RWPE2 (cell line): ENCODE measurements at places on chromosomes 4 and X.

DNA sequence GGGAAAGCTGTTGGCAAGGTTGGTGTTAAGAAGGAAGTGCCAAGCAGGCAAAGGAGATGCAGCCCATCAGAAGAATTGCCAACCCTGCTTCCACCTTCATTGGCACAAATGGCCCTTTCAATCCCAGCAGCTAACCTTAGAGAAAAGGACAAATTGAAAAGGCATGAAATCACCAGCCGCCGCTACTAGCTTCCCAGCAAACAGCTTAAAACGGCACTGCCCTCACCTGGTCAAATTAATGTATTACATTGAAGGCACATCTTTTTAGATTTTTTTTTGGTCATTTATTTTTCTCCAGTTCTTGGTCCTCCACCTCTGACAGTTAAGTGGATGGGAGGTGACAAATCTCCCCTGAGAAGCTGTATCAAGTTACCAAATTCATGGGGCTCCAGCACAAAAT lies 51.0 kb upstream of the NHSL2 start:
- no peaks in the 10 kb centered on the region for H3K36me3 ChIP-seq
- DNase-seq: no peak
- no peaks in the 10 kb centered on the region for H3K27me3 ChIP-seq

- no peaks in the 10 kb centered on the region for H3K27me3 ChIP-seq
- H3K4me1 ChIP-seq: peaks cover 7% of the 10 kb centered on the region
- no peak for DNase-seq
- no peaks in the 10 kb centered on the region for H3K36me3 ChIP-seq
- peak overlapping the region; percentile 28 for H3K27ac ChIP-seq
- H3K4me3 ChIP-seq: peak overlapping the region; percentile 72
Measured at GRCh38 chr4:185210102-185210981, 944 bp downstream of the SNX25 start.

DNA sequence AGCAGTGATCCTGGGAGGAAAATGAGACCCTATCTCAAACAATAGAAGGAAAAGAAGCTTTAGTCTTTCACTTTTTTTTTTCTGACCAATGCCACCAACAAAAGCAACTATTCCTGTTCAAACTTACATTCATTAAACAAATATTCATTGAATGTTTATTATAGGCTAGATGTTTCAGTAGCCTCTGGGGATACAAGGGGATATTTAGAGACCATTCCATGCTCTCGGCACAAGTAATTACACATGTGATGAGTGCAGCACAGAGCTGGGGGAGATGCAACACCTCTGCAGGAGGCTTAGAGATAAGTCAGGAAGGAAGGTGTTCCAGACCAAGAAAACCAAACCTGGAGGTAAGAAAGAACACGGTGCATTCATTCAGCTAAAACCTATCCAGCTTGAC lies 68.3 kb downstream of the PALLD start:
- no peaks in the 10 kb centered on the region for H3K36me3 ChIP-seq
- peaks cover 31% of the 10 kb centered on the region for H3K4me1 ChIP-seq
- no peak overlapping the region for H3K4me3 ChIP-seq
- DNase-seq: no peak
- H3K27ac ChIP-seq: no peak overlapping the region

DNA sequence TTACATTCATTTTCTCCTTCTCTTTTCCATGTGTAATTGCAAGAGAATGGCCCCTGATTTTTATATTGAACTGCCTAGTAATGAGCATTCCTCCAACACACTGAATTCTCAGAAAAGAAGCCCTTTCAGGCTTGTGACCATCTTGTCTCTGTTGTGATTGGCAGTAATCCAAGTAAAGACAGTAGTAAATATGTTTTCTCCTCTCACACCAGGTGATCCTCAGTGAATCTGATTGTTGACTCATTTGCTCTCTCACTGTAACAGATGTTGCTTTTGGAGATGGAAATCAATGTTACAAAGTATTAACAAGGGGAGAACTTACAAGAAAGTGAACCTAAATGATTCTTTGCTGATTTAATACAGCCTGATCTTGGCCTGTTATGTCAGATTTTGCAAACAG lies 271.0 kb downstream of the AFF2 start:
- H3K27ac ChIP-seq: no peak overlapping the region
- no peaks in the 10 kb centered on the region for H3K4me1 ChIP-seq
- no peaks in the 10 kb centered on the region for H3K27me3 ChIP-seq
- no peaks in the 10 kb centered on the region for H3K36me3 ChIP-seq
- no peak for DNase-seq

- H3K27ac ChIP-seq: no peak overlapping the region
- H3K4me1 ChIP-seq: no peaks in the 10 kb centered on the region
- H3K36me3 ChIP-seq: no peaks in the 10 kb centered on the region
- DNase-seq: no peak
Measured at GRCh38 chrX:110448459-110448858, 89.8 kb downstream of the RTL9 start.

DNA sequence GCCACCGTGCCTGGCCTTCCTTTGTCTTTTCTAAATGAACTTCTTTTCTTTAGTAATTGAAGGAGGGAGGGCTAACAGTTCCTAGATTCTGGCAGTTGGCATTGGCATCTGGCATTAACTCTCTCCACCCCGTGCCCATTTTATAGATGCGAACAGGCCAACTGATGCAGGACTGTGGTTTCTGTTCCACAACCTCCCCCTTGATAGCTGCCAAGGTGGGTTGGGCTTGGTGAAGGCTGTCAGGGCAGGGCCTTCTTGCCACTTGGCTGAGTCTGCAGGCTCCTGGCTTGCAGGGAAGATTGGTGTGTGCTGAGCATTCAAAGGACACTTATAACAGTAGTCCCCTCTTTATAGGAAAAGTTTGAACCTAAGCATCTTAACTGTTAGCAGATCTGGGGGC lies 4.3 kb downstream of the SOWAHD start:
- H3K27me3 ChIP-seq: no peaks in the 10 kb centered on the region
- H3K4me3 ChIP-seq: no peak overlapping the region
- DNase-seq: no peak
- no peaks in the 10 kb centered on the region for H3K36me3 ChIP-seq
- no peak overlapping the region for H3K27ac ChIP-seq

DNA sequence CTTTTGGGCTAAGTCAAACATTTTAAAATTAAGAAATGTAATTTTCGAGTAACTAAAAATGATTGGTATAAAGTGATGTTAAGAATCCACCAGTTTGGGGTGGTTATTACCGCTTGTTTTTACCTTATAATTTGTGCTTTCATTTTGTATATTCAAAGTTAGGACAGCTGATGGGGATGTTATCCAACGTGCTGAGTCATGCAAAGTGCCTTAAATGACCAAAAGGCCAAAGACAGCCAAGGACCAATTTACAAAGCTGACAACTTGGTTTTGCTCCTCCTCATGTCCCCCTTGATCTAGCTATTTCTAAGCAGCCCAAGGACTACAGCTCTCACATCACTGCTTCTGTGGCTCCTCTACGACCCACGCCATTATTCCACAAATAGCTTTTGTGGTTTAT lies 181.4 kb upstream of the PCDH7 start:
- H3K27me3 ChIP-seq: no peaks in the 10 kb centered on the region
- peaks cover 17% of the 10 kb centered on the region for H3K4me1 ChIP-seq
- H3K27ac ChIP-seq: no peak overlapping the region
- no peaks in the 10 kb centered on the region for H3K36me3 ChIP-seq

GRCh38 chr4:121717680-121718237 lies 21.0 kb upstream of the ANXA5 start:
- H3K4me3 ChIP-seq: no peak overlapping the region
- no peaks in the 10 kb centered on the region for H3K4me1 ChIP-seq
- no peak overlapping the region for H3K27ac ChIP-seq
- H3K27me3 ChIP-seq: no peaks in the 10 kb centered on the region
- no peak for DNase-seq
- no peaks in the 10 kb centered on the region for H3K36me3 ChIP-seq

DNA sequence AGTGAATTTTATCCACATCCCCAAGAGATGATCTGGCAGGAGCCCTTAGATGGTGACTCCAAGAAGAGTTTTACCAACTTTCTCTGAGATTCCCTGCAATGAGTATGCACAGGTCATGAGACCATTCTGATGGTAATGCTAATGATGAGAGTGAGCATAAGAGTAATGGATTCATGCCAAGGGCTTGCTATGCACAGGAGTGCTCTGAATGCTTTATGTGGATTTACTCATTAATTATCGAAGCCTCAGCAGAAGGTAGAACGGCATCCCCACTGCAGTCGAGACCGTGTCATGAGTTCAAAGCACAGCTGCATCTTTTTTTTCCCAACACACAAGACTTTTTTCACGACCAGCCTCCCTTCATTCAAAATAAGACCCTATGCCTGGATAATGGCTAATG lies 355.0 kb downstream of the RAB28 start:
- H3K36me3 ChIP-seq: no peaks in the 10 kb centered on the region
- no peaks in the 10 kb centered on the region for H3K4me1 ChIP-seq
- H3K27me3 ChIP-seq: no peaks in the 10 kb centered on the region

DNA sequence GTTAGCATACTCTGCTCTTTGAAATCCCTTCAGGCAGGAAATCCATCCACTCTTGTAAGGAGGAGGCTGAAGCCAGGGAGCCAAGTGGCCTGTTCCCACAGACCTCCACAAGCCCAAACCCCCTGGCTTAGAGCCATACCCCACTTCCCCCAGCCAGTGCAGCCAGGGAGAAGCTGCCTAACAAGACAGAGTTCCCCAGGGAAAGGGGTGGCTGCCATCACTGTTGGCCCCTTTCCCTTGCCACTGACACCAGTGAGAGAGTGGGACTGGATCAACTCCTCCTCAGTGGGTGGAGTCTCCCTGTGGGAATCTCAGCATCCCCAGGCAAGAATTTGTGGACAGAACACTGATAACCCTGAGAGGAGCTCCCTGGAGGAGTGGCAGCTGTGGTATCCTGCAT lies 389.4 kb downstream of the PABPC4L start:
- H3K4me3 ChIP-seq: no peak overlapping the region
- H3K27ac ChIP-seq: no peak overlapping the region
- H3K27me3 ChIP-seq: no peaks in the 10 kb centered on the region
- no peak for DNase-seq
- no peaks in the 10 kb centered on the region for H3K36me3 ChIP-seq
- no peaks in the 10 kb centered on the region for H3K4me1 ChIP-seq

DNA sequence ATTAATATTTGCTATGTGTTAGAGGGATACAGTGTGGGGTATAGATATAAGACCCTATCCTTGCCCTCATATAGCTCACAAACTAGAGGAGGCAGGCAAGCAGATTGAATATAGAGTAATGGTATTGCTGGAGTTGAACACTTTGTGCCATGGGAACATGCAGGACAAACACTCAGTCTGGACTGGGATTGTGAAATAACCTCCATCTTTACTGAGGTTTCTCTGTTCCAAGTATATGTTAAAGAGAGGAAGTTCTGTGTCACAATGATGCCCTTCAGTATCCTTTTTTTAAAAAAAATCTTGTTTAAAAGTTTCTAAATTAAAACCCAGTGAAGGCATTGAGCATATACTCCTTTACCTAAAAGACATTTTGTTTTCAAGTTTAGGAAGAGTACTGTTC lies 8.7 kb downstream of the FABP2 start:
- H3K27ac ChIP-seq: no peak overlapping the region
- H3K36me3 ChIP-seq: no peaks in the 10 kb centered on the region
- H3K4me1 ChIP-seq: no peaks in the 10 kb centered on the region
- H3K27me3 ChIP-seq: no peaks in the 10 kb centered on the region

GRCh38 chr4:108982402-108983185 lies 219.7 kb upstream of the ETNPPL start:
- no peak for DNase-seq
- H3K27ac ChIP-seq: no peak overlapping the region
- no peaks in the 10 kb centered on the region for H3K36me3 ChIP-seq
- no peaks in the 10 kb centered on the region for H3K27me3 ChIP-seq
- no peak overlapping the region for H3K4me3 ChIP-seq

- DNase-seq: no peak
- H3K27me3 ChIP-seq: no peaks in the 10 kb centered on the region
- peak overlapping the region; percentile 97 for H3K27ac ChIP-seq
- peaks cover 3% of the 10 kb centered on the region for H3K36me3 ChIP-seq
- no peak overlapping the region for H3K4me3 ChIP-seq
- H3K4me1 ChIP-seq: peaks cover 49% of the 10 kb centered on the region
Measured at GRCh38 chr4:110085131-110085530, 113.3 kb downstream of the ELOVL6 start.

- no peaks in the 10 kb centered on the region for H3K27me3 ChIP-seq
- no peak for DNase-seq
- H3K4me1 ChIP-seq: no peaks in the 10 kb centered on the region
Measured at GRCh38 chr4:26163425-26164362, 157.1 kb upstream of the RBPJ start.

DNA sequence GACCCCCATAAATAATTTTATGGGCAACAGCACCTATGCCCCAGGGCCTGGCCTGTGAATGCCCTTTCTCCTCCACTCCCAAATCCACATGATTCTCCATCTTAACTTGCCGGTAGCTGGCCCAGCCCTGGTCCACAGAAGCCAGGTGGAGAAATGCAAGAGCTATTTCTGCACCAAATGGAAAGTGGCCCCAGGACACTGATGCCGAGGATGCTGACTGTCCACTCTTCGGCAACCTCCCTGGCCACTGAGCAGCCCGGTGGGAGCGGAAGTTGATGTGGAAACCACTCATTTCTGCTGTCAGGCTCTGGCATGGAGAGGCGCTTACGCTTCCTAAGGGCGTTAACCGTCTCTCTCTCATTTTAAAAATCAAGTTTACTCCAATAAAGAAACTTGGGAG lies 58.8 kb downstream of the JAKMIP1 start:
- H3K27ac ChIP-seq: no peak overlapping the region
- H3K4me1 ChIP-seq: no peaks in the 10 kb centered on the region
- H3K4me3 ChIP-seq: no peak overlapping the region
- H3K27me3 ChIP-seq: no peaks in the 10 kb centered on the region
- DNase-seq: no peak

- no peaks in the 10 kb centered on the region for H3K4me1 ChIP-seq
- H3K4me3 ChIP-seq: no peak overlapping the region
- DNase-seq: no peak
- H3K27ac ChIP-seq: no peak overlapping the region
Measured at GRCh38 chrX:37759351-37759750, 20.5 kb upstream of the CYBB start.

GRCh38 chr4:164716901-164717300 lies 37.0 kb upstream of the SMIM31 start:
- no peak for DNase-seq
- no peak overlapping the region for H3K27ac ChIP-seq
- H3K4me3 ChIP-seq: no peak overlapping the region
- H3K4me1 ChIP-seq: no peaks in the 10 kb centered on the region

DNA sequence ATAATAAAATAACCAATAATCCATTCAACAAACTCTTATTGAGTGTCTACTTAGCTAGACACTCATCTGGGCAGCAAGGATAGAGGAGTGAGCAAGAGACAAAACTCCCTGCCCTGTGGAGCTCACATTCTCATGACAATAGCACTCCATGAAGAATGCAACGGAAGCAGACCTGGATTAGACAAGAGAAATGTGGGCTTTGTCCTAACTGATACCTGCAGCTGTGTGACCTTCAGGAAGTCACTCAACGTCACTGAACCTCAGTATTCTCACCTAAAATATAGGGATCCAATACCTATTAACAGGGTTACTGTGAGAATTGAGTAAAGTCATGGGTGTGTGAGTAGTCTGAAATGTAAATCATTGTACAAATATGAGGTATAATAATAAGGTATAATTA lies 61.2 kb downstream of the NDNF start:
- no peak for DNase-seq
- H3K27ac ChIP-seq: no peak overlapping the region
- H3K4me1 ChIP-seq: no peaks in the 10 kb centered on the region
- H3K36me3 ChIP-seq: no peaks in the 10 kb centered on the region
